ENCODE measurements at places on chromosomes 2 and 18. TPM values are rescaled to one million over a fixed set of nuclear protein-coding genes. Genes with fewer than 3 reads are reported as not detected.

Gene NLRC4
- not detected for total RNA-seq

Gene RESP18
- total RNA-seq = not detected

Gene ALLC
- total RNA-seq = not detected

Gene RPL37A
- total RNA-seq = 3,589 TPM

Gene HTR2B
- not detected for total RNA-seq

Gene REEP1
- 0.13 TPM for total RNA-seq

Gene IL18R1
- 10.1 TPM for total RNA-seq

Gene FOXD4L1
- not detected for total RNA-seq

Gene GKN1
- not detected for total RNA-seq

Gene AP1S3
- 2.1 TPM for total RNA-seq

Gene DNAH7
- not detected for total RNA-seq

Gene TTC31
- total RNA-seq = 44.6 TPM

Gene CHRNA1
- not detected for total RNA-seq

Gene DLGAP1
- 0.26 TPM for total RNA-seq

Gene IL36B
- total RNA-seq = not detected

Gene TRABD2A
- 77.3 TPM for total RNA-seq

Gene CNGA3
- total RNA-seq = not detected
